Dermis blood vessel endothelial cell (primary cell): ENCODE measurements at places on chromosomes 12 and 14. TPM values are rescaled to one million over a fixed set of nuclear protein-coding genes. Genes with fewer than 3 reads are reported as not detected.

- DNase-seq, result peak; percentile 58
Observed at GRCh38 chr14:69050240-69051184, 71.4 kb upstream of the ACTN1 start.

DNA sequence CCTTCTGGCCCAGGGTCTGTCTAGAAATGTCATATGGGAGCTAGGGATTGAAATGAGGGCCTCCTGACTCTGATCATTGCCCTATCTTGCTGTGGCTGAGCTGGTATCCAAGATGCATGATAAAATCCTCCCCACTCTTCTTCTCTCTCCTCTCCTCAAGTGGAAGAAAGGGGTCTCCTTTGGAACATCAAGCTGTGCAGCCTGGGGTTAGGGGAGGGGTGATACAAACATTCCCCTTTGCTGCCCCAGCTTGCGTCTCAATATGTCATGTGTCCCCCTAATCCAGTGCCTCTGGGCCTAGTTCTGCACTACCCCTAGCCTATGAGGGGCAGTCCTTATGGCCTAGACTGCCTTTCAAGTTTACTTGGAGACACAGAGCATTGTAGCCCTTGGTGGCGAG lies 8.5 kb downstream of the RDH16 start:
- DNase-seq, result no peak

DNA sequence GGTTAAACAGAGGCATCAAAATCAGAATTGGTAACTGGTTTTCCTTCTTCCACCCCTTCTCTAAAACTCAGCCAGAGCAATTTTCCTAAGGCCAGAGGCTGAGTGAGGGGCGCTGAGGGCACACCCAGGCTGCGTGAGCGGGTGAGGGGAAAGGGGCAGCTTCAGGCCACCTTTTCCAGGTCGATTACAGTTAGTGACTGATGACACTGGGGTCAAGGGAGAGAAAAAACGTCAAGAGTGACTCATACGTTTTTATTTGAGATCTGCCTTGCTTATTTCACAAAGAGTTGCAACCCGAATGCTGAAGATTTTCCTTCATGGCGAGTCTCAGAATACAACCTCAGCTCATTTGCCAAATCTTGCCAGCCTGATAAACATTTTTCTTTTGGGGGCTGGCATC lies 46.7 kb upstream of the EVL start:
- DNase-seq, result no peak

Gene SYNDIG1L
- not detected in 2 replicates for total RNA-seq

Gene TTC9
- 0.23 and 0.34 TPM in 2 replicates for total RNA-seq

Gene PTPRO
- not detected in 2 replicates for total RNA-seq

DNA sequence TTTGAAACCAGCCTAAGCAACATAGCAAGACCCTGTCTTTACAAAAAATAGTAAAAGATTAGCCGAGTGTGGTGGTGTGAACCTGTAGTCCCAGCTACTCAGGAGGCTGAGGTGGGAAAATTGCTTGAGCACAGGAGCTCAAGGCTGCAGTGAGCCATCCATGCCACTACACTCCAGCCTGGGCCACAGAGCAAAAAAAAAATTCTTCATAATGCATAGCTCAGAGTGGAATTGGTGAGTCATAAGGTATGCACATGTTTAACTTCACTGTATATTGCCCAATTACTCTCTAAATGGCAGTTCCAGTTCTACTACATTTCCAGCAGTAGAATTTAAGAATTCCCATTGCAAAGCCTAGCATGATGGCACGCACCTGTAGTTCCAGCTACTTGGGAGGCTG lies 26.8 kb upstream of the CLIP1 start:
- peak; percentile 53 for DNase-seq

DNA sequence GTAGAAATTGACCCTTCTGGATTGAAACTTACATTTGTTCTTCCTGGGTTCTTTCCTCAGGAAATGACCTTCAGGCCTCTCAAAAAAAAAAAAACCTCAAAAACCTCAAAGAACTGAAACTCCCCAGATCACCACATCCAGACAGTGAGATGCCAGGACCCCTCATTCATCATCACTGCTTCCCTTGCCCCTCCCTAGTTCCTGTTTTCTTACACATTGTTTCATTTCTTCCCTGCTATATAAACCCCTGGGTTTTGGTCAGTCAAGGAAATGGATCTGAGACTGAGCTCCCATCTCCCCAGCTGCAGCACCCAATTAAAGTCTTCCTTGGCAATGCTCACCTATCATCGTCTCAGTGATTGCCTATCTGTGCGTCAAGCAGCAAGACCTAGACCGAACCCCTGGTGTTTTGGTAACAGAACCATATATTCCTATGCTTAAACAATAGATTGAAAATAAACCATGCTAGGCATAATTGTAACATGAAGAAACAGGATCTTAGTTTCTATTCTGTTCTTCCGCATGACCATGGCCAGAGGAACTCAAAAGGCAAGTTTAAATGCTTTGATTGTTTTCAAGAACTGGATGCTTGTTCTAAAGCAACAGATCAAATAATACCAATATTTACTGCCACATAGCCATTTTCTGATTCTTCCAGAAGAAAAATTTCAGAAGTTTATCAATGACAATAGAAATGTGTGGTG lies 108.0 kb upstream of the MAX start:
- DNase-seq, result no peak

Gene PROX2
- total RNA-seq, result not detected in 2 replicates

DNA sequence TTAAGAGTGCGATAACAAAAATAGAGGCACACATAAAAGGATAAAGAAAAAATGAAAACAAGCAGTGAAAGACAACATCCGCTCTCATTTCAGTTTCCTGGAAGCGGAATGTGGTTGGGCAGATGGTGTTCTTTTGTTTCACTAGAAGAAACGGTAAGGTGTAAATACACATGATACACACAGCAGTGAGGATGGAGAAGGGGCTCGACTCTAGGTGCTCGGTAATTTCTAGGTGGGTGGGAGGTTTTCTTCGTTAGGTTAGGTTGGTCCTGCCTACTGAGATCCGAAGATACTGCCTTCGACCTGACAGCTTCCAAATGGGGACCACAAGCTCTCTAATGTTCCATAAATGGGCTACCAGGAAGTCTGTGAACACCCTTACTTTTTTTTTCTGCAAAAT lies 1082.5 kb downstream of the BCL11B start:
- DNase-seq, result no peak

DNA sequence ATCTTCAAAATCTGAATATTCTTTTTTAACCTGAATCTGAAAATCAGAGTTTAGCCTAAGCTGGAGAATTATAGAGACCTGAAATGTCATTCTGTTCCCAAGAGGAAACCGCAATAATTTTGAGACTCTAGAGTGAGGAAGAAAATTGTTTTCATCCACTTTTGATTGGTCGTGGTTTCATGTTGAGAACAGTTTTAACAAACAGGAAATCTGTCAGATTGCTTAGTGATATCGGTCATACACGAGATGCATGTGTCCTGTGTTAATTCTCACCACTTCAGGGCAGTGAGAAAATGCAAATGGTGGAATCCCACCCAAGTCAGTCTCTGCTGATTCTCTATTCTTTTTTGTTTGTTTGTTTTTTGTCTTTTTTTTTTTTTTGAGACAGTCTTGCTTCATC lies 1498.5 kb upstream of the TMEM132C start:
- no peak for DNase-seq

- DNase-seq, result peak; percentile 62
Observed at GRCh38 chr14:34461334-34462131, 507 bp downstream of the SPTSSA start.
